Activated B cell treated with CpG ODN at 0.5 μM for 24 hours (primary cell): ENCODE measurements at places on chromosomes 4 and X.

DNA sequence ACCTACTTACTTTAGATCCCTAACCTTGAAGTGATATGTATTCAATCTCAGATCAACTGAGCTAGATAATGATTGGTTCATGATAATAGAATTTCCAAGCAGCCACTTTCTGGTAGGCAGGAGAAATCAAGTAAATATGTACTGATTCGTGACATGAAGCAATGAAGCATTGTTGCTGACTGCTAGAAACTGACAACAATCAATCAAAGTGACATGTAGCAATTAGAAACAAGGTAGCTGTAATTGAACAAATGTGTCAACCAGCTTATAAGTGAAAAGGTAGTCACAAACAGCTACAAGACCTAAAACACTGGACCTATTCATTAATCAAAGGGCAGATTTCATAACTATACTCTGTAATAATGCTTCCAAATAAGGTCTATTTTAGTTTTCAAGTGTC lies 62.4 kb downstream of the PABPC4L start:
- no peak for DNase-seq

DNA sequence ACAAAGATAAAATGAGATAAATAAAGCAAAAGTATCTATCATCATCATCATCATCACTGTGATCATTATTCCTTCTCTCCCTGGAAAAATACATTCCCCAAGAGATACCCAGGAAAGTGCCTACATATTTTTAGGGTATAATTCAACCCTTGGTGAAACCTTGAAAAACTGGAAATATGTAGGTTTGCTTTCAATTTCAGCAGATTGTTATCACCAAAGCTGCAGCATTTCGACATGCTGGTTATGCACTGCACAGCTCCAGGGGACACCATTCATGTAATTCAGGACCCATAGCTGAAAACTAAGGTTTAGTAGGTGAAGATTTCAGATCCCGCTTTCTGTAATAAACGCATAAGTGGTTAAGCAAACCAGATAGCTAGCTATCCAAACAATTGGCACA lies 28.4 kb upstream of the FBXW7 start:
- DNase-seq = no peak

- DNase-seq = no peak
Measured at GRCh38 chrX:100408713-100409609, 1.1 kb downstream of the PCDH19 start.

DNA sequence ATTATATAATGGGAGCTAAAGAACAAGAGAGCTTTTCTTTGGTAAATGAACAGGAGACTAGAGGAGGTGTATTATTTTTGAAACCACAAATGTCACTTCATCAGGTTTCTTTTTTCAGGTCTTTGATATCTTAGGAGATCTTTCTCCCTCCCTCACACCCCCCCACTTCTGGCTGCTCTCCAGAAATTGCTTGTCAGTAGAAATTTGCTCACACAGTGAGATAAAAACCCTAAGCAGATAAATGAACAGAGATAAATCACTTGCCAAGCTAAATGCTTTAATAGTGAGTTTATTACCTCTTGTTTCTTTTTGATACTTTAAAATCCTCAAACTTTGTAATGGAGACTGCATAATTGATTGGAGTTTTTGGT lies 421.2 kb upstream of the TENM3 start:
- no peak for DNase-seq

- no peak for DNase-seq
Measured at GRCh38 chrX:96002431-96002830, 682.2 kb upstream of the DIAPH2 start.

GRCh38 chr4:189659287-189659686 lies 281.4 kb upstream of the FRG1 start:
- no peak for DNase-seq

DNA sequence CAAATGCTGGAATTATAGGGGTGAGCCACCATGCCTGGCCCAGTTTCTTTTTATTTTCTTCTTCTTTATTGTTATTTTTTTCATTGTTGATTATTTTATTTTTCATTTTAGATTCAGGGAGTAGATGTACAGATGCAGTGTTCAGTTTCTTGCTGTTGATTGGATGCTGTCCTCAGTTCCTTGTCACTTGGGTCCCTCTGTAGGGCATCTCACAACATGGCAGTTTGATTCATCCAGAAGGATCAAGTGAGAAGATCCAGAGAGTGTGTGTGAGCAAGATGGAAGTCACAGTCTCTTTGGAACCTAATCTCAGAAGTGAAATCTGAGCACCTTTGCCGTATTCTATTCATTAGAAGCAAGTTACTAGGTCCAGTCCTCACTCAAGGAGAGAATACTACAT lies 20.9 kb downstream of the HMGB3 start:
- no peak for DNase-seq

- no peak for DNase-seq
Measured at GRCh38 chrX:20952180-20952579, 422.0 kb upstream of the CNKSR2 start.

GRCh38 chr4:67522851-67523671 lies 22.2 kb downstream of the CENPC start:
- no peak for DNase-seq

DNA sequence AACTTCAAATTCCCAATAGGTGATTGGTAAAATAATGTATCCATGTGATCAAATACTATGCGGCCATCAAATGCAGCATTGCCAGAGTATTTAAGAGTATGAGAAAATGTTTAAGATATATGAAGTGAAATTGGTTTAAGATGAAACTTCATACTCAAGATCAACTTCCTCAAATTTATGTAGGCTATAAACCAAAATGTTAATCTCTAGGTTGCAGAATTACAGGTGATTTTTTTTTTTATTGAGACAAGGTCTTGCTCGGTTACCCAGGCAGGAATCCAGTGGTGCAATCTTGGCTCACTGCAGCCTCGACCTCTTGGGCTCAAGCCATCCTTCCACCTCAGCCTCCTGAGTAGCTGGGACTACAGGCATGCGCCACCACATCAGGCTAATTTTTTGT lies 25.3 kb downstream of the ACSL4 start:
- no peak for DNase-seq

DNA sequence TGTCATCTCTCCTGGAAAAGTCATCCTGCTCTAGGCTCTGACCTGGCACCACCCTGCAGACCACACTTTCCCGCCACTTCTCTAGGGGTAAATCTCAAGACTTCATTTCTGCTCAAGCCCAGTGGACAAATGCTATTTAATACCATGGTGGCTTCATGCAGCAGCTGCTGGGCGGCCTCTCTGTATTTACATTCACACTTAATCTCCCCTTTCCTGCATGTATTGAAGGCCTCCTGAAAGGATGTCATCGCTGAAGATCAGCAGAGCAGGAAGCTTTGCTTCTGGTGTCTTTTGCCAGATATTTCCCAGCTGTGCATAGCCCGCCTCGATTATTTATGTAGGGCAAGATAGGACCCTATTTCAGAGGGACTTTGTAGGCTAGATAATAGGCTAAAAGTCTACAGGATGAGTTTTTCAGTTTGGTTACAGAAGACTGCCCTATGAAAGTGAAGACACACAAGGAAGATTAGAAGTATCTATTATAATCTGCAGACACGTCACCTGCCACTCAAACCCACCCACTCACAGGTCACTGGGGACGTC lies 17.2 kb downstream of the PROM1 start:
- DNase-seq = no peak

- no peak for DNase-seq
Measured at GRCh38 chrX:126820700-126821420, 1.3 kb downstream of the PRR32 start.

- DNase-seq = no peak
Measured at GRCh38 chrX:4754878-4755604, 1041.6 kb upstream of the PRKX start.

DNA sequence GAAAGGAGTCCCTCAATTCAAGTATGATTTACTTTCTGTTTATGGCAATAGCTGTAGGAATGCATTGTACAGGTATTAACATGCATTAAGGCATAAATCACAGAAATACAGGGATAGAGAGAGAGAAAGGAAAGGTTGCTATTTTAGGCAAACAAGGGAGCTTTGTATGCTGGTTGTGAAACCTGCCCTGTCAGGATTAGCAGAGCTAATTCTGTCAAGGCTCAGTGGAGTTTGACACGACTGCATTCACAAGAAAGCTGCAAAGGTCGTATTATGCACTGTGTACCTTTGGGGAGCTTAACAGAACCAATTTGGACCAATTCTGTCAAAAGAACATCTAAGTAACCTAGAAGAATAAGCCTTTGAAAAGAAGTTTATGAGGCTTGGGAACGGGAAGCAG lies 239.3 kb downstream of the GRIA2 start:
- no peak for DNase-seq

GRCh38 chr4:26619784-26620183 lies 35.9 kb downstream of the TBC1D19 start:
- DNase-seq = no peak

DNA sequence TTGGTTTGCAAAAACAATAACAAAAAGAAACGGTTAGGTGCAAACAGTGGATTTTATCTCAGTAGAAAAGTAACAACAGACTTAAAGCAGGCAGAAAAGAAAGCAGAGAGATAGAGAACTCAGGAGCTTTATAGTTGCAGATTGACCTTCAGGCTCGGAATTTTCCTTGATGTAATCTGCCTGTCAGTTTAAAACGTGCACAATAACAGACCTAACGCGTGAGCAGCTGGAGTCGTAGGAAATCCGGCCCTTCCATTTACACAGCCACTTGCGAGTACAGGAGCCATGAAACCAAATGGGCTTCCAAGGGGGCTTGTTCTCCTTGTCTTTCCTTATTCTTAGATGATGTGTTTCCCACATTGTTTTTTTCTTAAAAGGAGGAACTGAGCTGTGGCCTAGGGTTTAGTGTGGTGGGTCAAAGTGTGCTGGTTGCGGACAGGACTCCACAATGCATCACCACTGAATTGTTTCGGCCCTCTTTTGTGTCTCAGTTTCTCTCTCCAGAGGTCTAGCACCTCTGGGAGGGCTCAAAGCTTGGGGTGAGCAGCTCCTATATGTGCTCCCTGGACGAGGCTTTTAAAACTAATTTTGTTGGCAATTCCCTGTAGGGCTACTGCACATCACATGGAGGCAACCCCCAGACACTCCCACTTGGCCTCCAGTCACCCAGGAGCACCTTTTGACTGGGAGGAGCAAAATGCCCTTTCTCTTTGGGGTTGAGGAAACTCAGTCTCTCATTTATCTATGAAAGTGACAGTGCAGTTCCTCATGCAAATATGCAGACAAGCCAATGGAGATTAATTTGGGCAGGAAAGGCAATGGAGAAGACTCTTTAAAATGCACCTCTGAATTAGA lies 13.9 kb upstream of the MPP1 start:
- DNase-seq = no peak

- DNase-seq = no peak
Measured at GRCh38 chr4:33739884-33740632, 2504.3 kb downstream of the ARAP2 start.

- no peak for DNase-seq
Measured at GRCh38 chrX:7170898-7171297, 22.9 kb upstream of the PUDP start.

DNA sequence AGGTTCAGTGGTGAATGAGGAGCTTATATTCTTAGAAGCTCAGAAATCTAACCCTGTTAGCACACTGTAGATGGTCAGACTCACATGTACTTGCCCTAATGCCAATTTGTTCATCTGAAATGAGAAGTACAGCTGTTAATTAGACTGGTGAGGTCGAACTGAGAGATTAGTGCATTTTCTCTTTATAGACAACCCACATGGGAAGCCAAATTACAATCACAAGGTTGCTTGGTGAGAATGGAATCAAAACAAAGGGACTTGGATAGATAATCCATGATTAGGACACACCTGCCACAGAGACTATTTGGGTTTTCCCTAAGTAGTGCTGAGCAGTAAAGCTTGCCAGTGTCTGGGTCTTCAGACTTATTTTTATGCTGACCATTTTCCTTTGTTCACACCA lies 88.3 kb downstream of the POLA1 start:
- DNase-seq = no peak

GRCh38 chr4:116118221-116118620 lies 967.2 kb downstream of the TRAM1L1 start:
- no peak for DNase-seq
